ENCODE measurements at places on chromosomes 3 and 15. TPM values are rescaled to one million over a fixed set of nuclear protein-coding genes. Genes with fewer than 3 reads are reported as not detected.
A peak's percentile ranks its signal among the peaks of the same experiment; 100 is the strongest.

DNA sequence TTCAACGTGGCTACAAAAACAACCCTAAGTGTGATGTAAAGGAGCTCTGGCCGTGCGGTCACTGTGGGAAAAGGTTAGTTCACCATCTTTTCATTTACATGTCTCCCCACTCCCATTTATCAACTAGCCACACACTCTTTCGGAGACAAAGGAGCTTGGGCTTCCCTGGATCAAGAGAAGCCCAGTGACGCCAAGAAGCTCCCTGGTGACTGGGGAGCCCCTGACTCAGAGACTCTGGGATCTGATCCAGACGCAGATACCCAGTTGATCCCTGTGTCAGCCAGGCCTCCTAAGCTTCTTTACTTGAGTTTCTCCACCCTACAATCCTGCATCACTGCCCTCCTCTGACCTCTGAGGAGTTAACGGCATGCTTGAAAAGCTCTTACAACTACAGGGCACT, 43.9 kb downstream of the HEG1 start:
- no peak for DNase-seq

GRCh38 chr3:87199628-87200027, 27.5 kb upstream of the CHMP2B start:
- no peak for DNase-seq

DNA sequence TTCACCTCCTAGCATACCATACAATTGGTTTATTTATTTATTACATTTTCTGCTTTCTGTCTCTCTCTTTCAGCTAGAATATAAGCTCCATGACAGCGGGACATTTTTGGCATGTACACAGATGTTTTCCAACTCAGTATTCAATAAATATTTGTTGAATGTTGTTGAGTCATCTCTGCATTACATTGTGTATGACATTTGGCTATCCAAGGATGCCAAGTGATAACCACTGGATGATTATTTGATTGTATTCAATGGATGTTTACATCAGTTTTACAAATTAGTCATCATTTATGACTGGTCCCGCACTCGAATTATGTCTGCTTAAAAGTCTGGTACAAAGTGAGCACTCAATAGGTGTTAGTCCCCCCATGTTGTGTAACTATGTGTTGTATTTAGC, 49.5 kb upstream of the STXBP5L start:
- DNase-seq, result no peak

- no peak for DNase-seq
These were observed 498.6 kb downstream of the NAALADL2 start for GRCh38 chr3:175357758-175358157.

GRCh38 chr15:31486506-31486905, 159.9 kb downstream of the KLF13 start:
- DNase-seq, result peak; percentile 79

GRCh38 chr15:59738676-59739075, 49.6 kb upstream of the BNIP2 start:
- no peak for DNase-seq

DNA sequence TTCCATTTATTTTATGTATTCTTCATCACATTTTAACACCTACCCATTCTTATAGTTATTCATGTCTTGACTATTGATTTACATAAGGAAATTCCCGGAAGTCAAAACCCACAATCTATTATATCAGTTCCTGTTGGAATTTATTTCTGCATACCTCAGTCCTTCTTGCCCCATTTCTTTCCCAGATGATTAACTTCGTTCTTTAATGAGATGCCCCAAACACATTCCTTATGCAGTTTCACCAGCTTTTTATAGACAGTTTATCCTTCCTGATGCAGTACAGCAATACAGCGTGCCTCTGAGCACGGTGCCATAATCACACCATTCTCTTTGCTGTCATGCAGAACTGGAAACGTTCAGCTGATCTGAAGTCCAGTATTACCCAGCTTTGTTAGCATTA, 175.8 kb upstream of the NANOGP8 start:
- no peak for DNase-seq

GRCh38 chr3:139304383-139304782, 39.4 kb upstream of the MRPS22 start:
- no peak for DNase-seq

DNA sequence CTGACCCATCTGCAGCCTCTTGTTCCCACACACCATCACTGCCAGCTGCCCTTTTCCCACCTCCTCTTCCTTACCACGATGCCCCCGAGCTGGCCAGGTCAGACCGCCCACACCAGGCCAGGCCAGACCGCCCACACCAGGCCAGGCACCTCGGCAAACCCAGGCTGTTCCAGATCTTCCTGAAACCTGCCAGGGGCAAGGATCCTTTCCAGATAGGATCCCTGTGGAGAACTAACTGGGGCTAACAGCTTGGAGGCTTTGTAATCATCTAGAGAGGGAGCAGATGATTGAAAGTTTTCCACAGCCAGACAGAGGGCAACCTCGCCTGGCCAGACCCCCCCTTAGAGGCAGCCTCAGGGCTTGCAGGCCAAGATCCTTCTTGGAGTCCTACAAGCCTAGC, 287.3 kb upstream of the TLE3 start:
- DNase-seq, result peak; percentile 82

- peak; percentile 93 for DNase-seq
These were observed at the start of the genes BBS4 and HIGD2B for GRCh38 chr15:72685925-72686794. Gene BBS4 (plus strand): TSS chr15:72686207. CDS start chr15:72686228, 21 bp downstream. Gene HIGD2B (minus strand): TSS chr15:72686182. CDS start chr15:72676374, 9,808 bp downstream.

DNA sequence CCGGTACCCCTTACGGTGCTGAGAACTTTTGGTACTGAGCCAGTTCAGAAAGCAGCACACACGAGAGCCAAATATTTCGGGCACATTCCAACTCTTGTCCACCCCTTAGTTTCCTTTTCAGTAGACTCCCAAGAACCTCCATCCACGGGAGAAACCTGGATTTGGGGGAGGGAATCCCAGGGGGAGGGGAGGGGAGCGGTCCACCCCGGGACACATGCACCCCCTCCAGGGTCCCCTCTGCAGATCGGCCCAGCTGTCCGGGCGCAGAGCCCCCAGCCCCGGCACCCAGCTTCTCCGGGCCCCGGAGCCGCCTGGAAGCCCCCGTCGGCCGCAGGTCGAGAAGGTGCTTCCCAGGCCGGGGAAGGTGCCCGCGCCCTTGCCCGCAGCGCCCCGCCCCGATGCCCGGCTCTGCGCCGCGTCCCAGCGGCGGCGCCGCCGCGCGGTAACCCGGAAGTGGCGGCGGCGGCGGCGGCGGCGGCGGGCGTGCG, 455 bp upstream of the ABHD17C start:
- no peak for DNase-seq

DNA sequence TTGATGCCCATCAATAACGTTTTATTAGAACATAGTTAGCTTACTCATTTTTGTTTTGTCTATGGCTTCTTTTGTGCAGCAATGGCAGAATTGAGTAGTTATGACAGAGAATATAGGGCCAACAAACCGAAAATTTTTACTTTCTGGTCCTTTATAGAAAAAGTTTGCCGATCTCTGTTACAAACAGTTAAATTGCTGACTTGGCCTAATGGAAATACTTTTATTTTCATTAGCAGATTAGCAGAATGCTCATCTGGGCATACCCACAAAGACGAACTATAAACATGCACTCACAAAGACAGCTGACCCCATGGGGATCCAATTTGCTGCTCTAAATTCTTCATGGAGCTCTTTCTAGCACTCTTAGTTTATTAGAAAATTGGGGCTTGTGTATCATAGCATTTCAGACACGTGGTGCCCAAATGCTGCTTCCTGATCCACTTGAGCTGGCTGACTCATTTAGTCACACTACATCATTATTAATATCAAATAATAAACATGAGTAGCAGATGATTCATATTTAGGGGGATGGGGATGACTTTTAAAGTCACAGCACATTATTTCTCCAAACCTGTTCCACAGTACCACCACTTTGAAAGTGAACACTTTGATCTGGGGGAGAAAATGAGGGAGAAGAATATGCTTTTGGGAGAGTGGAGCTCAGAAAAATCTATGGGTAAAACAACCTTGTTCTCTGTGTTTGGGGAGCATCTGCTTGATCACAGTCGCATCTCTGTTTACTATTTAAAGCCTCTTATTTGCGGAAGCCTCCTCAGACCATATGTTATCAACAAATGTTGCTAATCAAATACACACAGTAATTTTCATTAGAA, 228.1 kb upstream of the FEZF2 start:
- no peak for DNase-seq

GRCh38 chr3:115396801-115397200, 226.5 kb upstream of the GAP43 start:
- no peak for DNase-seq

DNA sequence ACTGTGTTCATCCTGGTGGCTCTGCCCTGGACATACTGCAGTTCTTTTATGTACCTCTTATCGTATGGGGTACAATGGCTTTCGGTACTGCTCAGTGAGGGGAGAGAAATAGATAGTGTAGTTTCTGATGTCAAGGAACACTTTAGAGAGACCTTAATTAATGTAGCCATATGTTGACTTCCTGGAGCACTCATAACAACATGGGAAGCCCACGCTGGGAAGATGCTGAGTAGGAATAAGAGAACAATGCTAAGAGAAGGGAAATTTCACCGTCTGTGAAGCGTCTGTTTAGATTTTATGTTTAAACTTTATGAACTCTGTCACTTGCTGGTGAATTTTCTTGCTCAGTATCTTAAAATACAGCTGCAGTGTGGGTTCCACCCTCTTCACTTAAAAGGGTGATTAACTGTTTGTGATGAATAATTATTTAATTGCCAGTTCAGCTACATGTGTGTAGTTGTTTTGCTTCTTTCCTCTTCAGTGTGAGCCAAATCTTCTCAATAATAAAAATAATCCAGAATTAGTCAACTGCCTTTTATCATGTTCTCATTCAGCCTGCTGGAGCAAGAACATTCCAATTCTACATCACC, 373.1 kb upstream of the TPRG1 start:
- no peak for DNase-seq

DNA sequence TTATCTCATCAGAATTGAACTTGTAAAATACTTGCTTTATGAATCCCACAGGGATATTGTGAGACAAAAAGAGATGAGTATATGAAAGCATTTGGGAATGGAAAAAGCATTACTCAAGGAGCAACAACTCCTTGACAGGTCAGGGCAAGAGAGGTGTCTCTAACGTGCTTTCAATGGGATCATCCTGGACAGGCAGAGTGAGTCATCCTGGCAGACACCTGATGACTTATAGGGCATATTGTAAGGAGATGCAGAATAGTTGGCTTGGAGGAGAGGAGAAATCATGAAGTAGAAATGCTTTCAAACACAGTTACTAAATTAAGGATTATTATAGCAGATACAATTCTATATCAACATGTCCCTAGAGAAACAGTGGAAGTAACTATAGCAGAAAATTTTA, 71.9 kb upstream of the THSD4 start:
- no peak for DNase-seq

DNA sequence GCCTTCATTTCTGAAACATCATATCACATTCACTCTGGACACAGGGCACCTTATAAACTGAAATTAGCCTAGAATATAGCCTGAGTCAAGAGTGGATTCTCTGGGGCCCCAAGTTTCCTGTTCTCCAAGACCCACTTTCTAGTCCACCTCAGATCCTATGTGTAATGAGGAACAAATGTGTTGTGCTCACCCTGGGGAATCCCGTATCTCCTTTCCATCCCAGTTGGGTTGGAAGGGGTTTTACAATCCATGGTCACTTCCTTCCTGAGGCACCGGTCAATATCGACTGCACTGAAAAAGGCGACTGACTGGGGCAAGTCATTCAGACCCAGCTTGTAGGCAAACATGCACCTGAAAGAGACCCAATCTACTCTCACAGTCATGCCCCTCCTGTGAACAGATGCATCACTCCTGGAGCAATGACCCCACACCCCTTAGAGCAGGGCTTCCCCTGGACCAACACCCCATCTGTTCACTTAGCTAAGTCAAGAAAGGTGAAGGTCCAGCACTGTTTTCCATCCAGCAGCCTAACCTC, 17.4 kb downstream of the POLG start:
- DNase-seq, result no peak

DNA sequence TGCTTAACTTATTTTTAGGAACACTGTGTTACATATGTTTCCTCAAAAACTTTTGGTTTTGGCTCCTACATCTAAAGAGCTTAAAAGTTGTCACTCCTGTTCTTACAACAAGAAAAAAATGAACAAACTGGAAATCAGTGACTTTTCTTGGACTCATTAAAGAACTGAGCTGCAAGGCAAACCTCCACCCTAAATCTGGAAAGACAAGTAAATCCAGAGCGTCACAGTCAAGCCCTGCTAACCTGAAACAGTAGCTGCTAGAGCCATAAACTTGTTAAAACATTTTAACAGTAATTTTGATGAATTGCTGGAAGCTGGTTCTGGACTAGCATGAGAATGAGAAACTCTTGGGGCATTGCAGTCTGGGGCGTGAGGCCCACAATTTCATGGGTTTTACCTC, 350.5 kb upstream of the COL8A1 start:
- DNase-seq, result no peak

DNA sequence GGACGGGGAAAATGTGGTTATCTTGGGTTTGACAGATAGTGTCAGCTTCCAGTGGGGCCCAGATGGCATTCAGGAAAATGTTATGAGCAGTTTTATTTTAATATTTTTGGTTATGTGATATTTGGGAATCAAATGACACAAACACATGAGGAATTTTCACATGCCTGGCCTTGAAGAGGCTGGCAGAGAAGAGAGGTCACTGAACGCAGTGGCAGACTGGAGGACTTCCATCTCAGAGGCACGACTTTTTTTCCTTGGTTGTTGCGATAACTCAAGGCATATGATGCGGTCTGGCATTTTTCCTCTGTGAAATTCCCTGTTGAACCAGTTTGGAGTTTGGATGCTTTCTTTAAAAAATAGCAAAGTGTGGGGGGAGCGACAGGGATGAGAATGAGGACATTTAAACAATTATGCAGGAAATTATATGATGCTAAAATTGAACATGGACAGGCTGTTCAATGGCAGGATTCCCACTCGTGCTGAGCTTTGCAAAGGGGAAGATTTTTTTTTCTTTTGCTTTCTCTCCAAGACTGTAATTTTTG, 36.9 kb upstream of the ARPP21 start:
- no peak for DNase-seq

GRCh38 chr3:72791161-72791560, 57.1 kb downstream of the SHQ1 start:
- DNase-seq, result no peak

Gene GRK7
- total RNA-seq, result not detected

Gene CALML4
- total RNA-seq, result 1.8 TPM

Gene PLSCR2
- not detected for total RNA-seq

Gene CHRM5
- total RNA-seq, result not detected

Gene IMP3
- total RNA-seq, result 31.9 TPM

Gene WDR48
- total RNA-seq, result 45.4 TPM

Gene LRRC2
- total RNA-seq, result 1.2 TPM

Gene NOX5
- total RNA-seq, result not detected

Gene CTXN2
- total RNA-seq, result not detected

Gene CCDC39
- not detected for total RNA-seq

Gene ZCWPW2
- total RNA-seq, result 1.2 TPM

Gene EFHB
- 1.8 TPM for total RNA-seq

All from osteocyte (in vitro differentiated cells).